Stromal cell of bone marrow (primary cell): ENCODE measurements at places on chromosomes 4 and X.

GRCh38 chr4:166972071-166972470 lies 262.2 kb downstream of the SPOCK3 start:
- DNase-seq = no peak

DNA sequence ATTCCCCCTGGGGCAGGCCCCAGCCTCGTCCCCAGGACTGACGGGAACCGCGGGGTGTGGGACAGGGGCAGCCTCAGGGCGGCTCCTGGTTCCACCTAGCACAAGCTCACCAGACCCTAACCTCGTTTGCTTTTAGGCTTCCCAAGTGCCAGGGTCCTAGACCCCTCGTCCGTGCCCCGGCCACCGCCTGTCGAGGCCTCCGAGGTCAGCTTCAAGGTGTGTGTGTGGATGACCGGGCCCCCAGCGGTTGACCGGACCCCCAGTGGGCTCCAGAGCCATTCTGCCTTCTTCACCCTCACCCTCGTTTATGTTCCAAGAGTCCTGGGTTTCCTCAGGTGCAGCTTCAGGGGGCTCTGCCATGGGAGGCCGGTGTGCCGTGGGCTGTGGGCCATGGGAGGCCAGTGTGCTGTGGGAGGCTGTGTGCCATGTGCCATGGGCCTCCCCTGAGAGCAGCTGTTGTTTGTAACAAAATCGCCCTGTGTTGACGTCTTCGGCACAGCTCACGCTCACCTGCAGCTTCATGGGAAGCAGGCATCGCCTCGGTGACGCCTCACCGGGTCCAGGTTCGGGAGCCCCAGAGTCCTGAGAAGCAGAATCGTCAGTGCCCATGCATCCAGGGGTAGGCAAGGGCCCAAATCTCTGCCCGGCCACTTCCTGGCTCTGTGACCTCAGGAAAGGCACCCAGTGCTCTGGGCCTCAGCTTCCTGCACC lies 43.0 kb upstream of the HMX1 start:
- no peak for DNase-seq

GRCh38 chr4:189088780-189089179 lies 851.9 kb upstream of the FRG1 start:
- no peak for DNase-seq

DNA sequence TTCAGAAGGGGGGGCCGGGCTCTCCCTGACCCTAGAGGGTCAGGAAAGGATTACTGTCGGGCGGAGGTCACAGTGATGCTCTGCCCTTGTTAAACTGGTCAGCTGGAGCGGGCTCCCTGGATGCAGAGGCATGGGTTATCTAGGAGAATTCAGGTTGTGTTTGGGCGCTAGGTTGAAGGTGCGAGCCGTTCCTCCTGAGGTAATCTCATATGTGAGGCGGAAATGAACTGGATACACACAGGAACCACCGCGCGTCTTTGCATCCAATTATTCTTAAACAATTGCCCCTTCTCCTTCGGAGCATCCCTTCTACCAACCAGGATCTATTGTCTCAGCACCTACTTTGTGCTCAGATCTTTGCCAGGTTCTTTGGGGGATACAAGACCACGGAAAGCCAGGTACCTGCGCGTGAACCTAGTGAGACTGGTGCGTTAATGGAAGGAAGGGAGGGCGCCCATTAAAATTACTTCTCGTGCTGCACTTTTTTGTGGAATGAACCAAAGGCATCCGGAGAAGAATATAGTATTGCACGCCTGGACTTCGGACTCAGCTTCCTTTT lies 28.4 kb downstream of the HAND2 start:
- no peak for DNase-seq

DNA sequence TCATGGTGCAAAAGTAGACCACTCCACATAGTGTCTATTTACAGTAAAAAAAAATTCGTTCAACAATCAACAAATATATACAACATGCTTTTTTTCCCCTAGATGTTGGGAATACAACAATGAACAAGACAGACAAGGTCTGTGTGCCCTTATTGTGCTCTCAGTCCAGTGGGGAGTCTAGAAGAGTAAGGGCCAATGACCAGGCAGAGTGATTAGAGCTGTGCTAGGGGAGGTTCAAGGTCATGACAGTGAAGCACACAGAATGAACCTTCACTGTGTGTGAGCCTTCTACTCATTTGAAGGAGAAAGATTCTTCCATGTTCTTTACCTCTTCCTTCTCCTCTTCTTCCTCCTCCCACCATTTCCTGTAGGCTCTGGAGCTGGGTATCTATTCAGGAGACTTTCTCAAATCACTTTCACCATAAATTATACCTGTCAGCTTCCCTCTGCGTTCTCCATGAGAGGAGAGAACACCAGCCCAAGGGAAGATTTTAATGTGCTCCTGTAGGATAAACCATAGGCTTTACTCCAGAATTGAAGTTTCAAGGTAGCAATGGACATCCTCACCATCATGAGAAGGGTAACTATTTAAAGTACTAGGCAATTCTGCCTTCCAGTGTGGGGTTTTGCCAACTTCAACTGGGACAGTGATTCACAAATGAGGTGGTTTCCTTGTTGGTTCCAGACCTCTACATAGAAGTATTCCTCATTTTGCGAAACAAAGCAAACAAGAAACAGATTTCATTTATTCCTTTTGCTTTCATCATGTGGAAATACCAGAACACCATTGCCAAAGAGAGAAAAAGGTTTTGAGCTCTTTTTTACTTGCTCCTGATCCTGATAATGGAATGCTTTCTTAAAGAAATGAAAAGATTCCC lies 246.9 kb upstream of the GPC4 start:
- peak; percentile 45 for DNase-seq

DNA sequence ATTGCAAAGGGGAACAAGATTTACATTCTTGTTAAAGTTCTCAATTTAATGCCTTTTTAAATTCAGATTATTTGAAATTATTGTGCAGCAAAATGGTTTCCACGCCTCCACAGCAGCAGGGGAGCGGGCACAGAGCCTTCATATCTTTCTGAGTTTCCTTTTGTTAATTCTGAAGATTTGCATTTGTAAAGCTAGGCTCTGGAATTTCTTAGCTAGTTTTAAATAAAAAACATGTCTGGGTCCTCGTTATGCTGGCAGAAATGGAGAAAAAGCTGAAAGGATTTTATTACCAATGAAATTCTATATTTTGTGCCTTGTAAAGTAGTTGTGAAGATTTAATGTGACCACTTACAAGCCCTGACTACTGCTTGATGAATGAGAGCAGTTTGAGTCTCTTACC lies 40.8 kb upstream of the MAGED1 start:
- no peak for DNase-seq

DNA sequence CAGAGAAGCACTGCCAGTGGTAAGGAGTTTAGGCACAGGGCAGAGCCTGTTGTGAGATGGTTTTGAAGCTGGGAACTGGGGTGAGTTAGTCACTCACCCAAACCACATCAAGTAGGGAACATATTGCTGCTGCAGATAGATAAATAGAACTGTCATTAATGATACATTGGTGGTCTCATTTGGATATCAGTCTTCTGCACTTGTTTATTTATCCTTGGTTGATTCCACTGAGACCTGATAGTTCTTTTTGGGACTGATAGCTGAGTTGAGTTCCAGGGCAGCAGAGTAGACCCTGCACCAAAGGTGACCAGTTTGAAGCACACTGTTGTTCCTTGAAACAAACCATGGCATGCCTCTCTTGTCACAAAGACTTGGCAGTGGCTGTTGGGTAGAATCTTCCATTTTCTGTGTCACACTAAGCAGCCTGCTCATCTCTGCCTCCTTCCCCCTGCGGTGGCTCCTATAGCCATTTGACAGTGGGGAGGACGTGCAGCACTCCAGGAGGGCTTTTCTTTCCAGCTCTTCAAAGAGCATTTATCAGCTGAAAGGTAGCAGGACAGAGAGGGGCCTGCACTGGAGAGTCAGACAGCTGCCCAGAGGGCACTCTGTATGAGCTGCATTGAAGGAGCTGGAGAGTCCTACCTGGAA lies 59.7 kb upstream of the TMEM164 start:
- DNase-seq = no peak

DNA sequence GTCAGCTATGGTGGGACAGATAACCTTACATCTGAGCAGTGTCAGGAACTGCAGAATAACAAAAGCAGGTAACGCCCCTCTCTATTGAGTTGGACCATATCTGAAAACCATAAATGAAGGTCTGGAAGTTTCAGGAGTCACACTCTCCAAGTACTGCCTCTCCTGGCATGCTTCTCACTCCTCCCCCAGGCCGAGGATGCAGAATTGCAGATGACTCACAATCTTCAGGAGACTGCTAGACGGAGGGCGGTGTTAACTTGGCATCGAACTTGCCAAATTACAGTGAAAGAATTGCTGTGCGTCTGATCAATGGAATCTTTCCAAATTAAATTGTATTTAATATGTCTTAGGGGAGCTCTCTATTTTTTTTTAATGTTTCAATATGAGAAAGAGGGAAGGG lies 67.1 kb upstream of the TRIM2 start:
- peak; percentile 85 for DNase-seq

DNA sequence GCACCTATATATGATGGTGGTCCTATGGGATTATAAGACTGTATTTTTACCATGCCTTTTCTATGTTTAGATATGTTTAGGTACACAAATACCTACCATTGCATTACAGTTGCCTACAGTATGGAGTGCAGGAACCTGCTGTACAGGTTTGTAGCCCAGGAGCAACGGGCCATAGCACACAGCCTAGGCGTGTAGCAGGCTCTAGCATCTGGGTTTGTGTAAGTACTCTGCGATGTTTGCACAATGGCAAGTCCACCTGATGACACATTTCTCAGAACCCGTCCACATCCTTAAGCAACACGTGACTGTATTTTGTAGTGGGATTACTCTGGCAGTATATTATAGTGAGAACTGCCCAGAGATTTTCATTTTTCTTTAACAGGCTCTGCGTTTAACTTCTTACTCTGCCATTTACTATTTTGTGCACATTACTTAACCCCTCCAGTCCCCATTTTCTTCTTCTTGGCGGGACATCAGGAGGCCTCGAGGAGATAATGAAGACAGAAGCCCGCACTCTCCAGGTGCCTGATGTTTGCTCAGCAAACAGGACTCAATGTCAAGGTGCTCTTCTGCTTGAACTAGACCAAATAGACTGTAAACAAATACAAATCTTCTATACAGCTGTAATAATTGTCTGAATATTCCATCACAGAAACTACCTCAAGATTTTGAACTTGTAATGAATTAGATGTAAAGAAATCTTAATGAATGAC lies 102.0 kb upstream of the PDLIM3 start:
- DNase-seq = no peak

GRCh38 chrX:153624196-153625091 lies 22.6 kb upstream of the DUSP9 start:
- no peak for DNase-seq

GRCh38 chr4:15149234-15149838 lies 147.1 kb downstream of the CPEB2 start:
- DNase-seq = no peak

DNA sequence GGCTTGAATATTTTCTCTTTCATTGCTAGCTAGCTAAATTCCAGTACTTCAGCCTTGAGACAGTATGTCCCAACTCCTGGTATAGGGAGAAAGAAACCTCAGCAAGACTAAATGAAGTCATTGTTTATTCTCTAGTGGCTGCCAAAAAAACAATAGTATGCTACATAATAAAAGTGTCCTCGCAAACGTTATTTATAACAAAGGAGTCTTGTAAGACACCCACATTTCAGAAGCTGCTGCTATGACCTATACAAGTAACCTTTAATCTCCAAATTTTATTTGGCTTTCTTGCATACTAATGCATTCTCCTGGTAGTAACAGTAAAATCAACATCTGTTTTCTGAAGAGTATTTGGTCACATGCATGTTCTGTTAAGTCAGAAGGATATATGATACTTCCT lies 28.8 kb downstream of the NEK1 start:
- DNase-seq = no peak

- no peak for DNase-seq
These were observed 80.6 kb downstream of the GPM6A start for GRCh38 chr4:175731506-175731905.

DNA sequence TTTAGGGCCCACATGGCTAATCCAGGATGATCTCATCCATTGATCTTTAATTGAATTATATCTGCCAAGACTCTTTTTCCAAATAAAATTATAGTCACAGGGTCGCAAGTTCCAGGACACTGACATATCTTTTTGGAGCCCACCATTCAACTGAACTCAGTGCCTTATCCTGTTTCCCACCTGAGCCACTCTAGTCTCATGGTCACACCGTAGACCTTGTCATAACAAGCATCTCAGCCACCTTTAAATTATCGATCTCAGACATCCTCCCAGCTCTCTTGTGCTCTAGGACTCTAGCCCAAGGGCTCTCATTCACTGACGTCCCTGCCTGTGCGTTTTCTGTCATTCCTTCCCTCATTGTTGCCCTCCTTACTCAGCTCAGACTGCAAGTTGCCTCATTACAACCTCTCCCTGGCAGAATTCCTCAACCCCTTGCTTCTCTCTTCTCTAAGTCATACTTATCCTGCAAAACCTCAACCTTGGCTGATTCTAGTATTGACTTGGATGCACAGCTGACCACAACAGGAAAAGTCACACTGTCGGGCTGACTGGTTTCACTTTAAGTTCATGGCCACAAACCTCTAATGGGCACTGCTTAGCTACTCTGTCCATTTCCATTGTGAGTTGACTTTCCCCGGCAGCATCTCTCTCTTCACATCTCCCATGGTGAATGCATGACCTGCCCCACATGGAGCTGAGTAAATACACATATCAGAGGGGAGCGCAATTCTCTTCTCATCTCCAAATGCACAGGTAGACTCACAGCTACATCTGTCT lies 91.0 kb upstream of the TRIM2 start:
- peak; percentile 70 for DNase-seq

DNA sequence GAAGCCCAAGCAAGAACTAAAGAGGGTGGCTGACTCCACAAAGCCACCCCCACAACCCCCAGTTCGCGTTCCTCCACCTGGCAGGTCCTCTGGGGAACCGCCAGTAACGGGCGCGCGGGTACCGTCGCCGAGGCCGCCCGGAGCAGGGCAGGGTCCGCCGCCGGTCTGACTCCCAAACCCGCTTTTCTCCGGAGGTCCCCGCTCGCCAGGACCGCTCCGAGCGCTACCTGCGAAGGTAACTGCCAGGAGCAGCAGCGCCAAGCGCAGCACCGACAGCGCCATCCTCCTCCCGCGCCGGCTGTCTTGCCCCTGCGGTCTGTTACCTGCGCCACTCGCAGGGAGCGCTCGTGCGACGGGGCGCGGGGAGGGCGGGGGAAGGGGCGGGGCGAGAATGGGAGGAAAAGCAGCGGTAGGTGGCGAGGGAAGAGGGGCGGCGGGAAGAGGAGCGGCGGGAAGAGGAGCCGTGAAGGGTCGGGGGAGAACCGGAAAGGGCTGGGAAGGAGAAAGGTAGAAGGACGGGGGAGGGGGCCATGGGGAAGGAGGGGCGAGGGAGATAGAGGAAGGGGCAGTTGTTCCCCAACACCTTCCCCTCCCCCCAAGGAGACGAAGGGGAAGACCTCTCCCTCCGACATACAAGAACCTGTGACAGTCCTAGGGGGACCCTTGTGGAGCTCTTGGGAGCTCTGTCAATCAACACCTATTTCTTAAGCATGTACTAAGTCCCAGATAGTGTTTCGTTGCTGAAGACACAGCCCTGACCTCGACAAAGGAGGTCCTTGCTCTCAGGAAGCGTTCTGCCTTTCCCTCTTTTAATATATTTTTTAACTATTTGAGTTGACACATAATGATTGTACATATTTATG lies at the start of gene SPINK2:
TSS of gene SPINK2 (minus strand) at position 321 of the 863 bp plus-strand sequence. CDS start at position 282, 39 bp downstream.
- DNase-seq = no peak

- peak; percentile 44 for DNase-seq
These were observed 140.3 kb upstream of the PGRMC2 start for GRCh38 chr4:128427832-128428366.
